ENCODE measurements at places on chromosomes 7 and 10.

- DNase-seq: no peak
Observed at GRCh38 chr7:67470256-67470751, 473.7 kb downstream of the TYW1 start.

DNA sequence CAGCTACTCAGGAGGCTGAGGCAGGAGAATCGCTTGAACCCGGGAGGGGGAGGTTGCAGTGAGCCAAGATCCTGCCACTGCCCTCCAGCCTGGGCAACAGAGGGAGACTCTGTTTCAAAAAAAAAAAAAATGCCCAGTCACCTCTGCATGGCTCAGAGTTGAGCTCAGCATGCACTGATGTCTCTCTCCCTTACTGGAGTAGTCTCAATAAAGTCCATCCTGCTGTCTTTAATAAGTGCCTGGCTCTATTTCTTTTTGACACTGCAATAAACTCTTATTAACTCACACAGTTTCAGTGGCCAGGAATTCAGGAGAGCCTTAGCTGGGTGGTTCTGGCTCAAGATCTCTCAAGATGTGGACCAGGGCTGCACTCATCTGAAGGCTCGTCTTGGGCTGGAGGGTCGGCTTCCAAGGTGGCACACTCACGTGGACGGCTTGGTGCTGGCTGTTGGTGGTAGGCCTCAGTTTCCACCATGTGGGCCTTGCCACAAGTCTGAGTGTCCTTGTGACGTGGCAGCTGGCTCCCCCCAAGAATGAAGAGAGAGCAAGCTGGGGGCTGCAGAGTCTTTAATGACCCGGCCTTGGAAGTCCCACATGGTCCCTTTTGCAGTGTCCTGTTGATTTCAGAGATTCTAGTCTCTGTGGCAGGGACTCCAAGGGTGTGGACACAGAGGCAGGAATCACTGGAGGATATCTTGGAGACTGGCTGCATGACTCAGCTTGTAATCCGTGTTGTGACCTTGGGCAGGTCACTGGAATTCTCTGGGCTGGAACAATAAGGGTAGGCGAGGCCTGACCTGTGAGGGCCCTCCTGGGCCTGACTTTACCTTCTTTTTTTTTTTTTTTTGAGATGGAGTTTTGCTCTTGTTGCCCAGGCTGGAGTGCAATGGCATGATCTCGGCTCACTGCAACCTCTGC, 85.9 kb upstream of the KMT2C start:
- no peak for DNase-seq

DNA sequence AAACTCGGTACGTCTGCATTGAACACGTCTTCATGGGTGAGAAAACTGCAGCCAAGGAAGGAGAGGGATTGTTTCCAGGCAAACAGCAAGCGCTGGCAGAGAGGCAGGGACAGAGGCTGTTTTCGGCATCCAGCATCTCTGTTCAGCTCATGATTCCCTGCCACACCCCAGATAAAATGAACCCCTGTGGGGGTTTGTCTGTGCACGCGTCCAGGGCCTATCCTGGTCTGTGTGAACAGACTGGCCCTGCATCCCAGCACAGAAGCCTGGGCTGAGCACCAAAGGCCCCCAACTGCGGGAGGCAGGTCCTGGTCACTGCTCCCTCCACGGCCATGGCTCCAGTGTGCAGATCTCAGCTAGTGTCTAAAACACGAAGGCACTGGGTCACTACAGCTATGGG, 83.3 kb upstream of the FAM20C start:
- no peak for DNase-seq

DNA sequence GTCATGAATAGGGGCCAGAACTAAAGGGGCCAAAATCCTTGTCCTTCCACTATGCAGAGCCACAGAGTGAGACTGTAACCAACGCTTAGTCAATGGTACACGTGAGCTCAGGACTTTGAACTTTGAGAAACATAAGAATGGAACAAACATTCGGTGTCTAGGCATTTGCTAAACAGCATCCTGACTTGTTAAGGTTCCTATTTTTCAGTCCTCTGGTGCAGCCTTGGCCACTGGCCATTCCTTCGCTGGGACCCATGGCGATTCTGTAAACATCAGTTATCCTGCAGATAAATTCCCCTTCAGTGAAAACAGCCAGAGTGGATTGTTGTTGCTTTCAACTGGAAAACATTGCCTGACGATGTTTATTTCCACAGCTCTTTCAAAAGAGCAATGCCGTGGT, 266.8 kb downstream of the SORCS1 start:
- DNase-seq: no peak

- no peak for DNase-seq
Observed at GRCh38 chr7:134478707-134479106, 19.8 kb upstream of the AKR1B1 start.

DNA sequence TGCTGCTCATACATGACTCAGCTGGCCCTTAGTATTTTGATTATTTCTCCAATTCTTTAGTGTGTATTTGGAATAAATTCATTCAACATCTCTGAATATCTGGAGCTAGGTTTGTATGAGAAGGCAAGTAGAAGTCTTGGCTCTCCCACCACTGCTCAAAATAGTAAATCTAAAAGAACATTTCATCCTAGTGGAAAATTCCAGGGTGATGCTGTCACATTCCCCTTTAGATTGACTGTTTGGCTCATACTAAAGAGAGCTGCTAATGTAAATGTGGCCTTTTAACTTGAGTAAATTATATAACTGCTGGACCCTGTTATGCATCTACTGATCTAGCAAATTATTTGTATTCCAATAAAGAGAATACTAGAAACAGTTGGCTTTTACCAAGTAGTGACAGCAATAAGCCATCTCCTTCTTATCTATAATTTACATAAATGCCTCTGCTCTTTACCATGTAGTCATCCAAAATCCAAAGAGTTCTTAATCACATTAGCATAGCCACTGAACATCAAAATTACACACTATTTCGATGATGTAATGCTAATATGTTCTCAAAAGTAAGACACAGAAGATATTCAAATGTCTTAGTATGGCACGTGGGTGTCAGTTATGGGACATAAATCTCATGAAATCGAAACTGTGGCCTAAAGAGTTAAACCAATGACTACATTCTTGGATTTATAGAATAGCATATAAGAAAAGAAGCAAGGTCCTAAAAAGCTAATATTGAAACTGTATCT, 86.9 kb upstream of the KCND2 start:
- DNase-seq: no peak

GRCh38 chr10:35852721-35853120, 210.6 kb upstream of the FZD8 start:
- no peak for DNase-seq

GRCh38 chr10:128339753-128340152, 213.5 kb upstream of the MKI67 start:
- no peak for DNase-seq

DNA sequence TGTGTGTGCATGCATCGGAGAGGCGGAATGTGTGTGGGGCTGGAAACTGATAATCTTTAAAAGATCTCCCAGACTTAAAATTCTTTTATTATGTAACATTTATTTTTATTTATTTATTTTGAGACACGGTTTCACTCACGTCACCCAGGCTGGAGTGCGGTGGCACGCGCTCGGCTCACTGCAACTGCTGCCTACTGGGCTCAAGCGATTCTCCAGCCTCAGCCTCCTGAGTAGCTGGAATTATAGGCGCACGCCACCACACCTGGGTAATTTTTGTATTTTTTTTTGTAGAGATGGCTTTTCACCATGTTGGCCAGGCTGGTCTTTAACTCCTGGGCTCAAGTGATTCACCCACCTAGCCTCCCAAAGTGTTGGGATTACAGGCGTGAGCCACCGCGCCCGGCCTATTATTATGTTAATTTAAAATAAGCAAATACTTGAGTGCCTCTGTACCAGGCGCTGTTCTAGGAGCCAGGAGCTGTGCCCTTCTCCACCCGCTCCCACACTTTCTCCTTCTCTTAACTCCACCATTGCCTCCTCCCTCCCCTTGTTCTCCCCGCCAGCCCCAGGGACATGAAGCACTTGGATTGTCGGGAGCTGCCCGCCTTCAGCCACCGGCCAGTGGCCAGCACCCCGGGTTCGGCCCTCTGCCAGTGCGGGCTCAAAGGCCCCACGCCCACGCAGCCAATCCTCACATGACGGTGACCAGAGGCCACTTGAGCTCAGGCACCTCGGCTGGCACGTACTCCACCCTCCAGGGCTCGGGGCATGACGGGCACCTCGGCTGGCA, 163.6 kb downstream of the DNAJB6 start:
- no peak for DNase-seq
